Skin of body (tissue), 3 donors: ENCODE measurements at places on chromosomes 5 and 9.

GRCh38 chr5:180830253-180831138, 27.9 kb upstream of the MGAT1 start:
- no peak for DNase-seq

DNA sequence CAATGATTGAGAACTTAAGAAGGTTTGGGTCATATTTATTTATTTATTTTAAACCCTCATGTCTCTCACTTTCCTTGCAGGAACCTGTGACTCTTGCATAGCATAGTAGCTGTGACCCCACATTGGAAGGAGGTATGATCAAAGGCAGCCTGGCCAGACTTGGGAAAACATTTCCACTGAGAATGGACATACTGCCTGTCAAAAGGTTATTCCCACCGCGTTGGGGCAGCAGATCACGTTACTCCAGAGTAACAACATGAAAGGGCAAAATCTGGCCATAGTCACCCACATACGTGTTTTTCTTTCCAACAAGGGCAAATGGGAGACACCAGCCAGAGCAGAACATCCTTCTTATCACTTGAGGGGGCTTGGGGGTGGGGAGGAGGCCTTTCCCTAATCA, 95.7 kb downstream of the ARL15 start:
- no peak for DNase-seq

GRCh38 chr9:7370381-7370780, 429.2 kb downstream of the DMAC1 start:
- DNase-seq: peak; percentile 17

GRCh38 chr5:33241802-33242201, 199.0 kb upstream of the TARS1 start:
- peak; percentile 31 for DNase-seq

DNA sequence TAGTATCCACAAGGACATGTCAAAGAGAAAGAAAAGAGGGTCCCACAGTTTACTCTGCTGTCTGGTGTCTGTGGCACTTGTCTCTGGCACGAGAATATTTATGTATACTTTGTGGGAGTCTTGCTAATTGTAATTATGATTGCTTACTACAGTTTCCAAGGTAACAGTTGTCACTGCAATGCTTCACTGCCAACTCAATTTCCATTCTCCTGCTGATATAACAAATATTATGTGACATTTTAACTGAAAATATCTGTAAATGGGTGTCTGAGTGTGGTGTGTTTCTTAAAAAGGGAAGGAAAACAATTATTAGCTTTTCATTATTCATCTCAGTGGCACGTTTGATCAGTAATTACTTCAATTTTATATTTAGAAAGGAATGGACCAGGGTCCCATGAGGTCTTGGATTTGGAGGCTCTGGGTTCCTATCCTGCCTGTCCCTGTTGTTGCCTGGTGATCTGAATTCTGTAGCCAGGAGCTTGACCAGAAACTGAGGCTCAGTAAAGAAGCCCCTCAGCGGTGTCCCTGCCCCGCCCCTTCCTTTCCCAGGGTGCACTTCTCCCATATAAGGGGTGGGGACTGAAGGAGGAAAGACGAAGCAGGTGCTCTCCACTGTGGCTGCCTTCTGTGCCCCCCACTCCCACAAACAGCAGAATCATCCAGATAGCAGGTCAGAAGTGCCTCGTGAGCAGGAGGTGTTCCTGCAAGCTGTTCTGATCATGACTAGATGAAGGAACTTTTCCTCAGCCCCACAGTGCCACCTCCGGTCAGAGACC, 137.3 kb upstream of the KIF2A start:
- DNase-seq: no peak

DNA sequence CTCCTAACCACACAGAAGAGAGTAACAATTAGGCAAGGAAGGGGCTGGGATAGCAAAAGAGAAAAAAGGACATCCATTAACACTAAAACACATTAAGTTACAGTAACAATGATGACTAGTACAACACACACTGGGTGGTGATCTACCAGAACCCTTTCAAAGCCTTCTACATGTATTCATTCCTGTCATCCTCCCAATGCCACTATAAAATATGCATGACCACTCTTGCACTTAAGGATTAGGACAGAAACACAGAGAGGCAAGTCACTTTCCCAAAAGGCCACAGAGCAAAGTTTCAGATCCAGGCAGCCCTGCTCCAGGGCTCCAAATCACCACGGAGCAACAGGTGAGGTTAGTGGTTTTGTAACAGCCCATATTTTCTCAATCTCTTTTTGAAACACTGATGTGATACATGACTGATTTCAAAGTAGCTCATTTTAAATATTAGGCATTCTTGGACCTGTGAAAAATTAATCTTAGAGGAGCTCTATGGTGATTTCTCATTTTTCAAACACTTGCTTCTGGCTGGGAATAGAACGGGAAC, 86.7 kb downstream of the AUH start:
- DNase-seq: no peak

DNA sequence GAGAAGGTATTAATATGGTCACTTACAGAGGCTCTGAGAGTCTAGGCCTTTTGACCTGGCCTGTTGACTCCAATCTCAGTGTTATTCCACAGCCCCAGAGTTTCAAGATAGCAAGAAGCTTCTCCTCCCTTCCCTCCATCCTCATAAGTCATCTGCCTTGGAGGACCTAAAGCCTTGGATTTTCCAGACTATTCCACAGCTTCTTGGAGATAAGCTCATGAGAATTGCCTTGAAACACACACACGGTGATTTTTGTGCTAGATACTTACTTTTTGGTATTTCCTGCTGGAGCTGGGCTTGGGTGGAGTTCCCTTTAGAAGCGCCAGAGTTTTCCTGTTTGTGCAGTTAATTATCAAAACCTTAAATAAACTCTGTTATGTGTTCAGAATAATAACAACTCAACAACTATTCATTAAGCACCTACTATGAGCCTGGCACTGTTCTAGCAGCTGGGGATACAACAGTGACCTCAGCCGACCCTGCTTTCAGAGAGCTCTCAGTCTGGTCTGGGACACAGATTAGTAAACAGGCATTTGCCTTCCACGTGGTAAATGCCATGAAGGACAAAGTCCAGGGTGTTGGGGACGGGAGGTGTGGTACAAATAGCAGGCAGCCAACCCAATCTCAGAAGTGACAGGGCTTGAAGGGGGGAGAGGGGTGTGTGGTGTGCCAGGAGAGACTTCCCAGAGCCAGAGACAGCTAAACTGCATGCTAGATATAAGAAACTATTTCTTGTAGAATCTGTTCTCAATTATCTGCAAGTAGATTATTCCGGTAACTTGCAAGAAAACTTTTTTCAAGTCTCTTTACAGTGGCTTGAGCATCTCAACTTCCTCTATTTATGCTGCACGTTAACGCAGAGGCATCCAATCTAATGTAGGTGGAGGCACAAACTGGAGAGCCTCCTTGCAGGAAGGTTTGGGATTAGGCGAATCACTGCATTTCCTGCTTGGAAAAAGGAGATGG, 55.9 kb upstream of the KLF9 start:
- DNase-seq: no peak

- DNase-seq: no peak
Observed at GRCh38 chr5:38827525-38827924, 18.3 kb upstream of the OSMR start.

GRCh38 chr9:94591876-94592275, 1.7 kb downstream of the FBP2 start:
- no peak for DNase-seq

DNA sequence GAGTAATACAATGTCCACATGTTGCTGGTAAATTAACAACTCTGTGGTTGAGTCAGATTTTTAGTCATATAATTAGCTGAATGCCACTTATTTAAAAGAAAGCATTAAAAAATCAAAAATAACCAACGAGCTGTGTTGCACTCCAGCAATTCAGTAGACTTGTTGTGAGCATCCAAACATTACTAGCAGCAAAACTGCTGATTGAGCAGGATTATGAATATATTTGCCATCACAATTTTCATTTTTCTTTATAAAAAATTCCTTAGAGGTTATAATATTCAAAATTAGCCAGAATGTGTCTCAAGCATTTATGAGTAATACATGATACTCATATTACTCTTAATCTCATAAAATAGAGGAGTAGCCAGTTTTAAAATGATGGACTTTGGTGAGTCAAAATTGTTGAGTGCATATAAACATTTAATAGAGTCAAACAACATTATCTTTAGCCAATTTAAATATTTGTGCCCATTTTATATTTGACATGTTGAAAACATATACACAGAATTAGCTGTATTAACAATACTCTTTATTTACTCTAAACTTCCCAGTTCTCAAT, 44.0 kb downstream of the ST8SIA4 start:
- DNase-seq: no peak

DNA sequence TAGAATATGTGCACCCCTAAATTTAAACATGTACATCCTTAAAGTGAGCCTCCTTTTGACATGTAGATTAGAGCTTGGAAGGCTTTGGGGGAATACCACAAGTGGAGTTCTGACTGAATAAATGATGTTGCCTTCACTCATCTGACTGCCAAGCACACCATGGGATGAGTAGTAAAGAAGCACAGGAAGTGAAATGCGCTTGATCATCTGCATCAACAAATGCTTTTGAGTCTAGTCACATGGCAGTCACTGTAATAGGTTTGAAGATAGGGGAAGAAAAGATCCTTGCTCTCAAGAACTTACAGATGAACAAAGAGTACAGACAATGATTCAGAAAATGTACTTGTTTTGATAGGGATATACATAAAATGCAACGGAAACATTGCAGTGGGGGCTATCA, 62.0 kb upstream of the STARD4 start:
- no peak for DNase-seq

DNA sequence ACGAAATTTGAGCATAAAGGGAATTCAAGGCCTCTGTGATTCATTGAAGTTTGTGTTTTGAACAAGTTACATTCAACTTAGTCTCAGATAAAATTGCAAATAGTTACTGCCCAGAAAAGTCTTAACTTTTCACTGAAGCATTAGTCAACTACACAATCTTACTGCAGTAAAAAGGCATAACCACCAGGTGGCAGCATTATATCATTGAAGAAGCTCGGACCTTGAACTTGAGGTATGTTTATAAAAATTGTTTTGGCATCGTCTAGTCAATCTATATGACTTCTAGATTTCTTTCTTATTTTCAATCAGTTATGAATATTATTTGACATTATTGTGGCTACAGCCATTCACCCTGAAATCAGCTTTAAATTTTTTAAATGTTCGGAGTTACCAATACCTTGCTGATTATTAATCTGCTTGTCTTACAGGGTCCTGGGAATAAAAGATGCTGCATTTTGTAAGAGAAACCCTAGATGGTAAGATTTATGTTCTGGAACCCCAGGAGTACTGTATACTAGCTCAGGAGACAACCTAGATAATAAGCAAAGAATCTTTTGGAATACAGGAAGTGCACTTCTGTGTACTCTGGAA, 83.9 kb upstream of the GRAMD2B start:
- peak; percentile 58 for DNase-seq

GRCh38 chr9:123821619-123822018, 108.3 kb downstream of the DENND1A start:
- DNase-seq: no peak

GRCh38 chr5:154593071-154593470, 115.0 kb upstream of the HAND1 start:
- DNase-seq: no peak

DNA sequence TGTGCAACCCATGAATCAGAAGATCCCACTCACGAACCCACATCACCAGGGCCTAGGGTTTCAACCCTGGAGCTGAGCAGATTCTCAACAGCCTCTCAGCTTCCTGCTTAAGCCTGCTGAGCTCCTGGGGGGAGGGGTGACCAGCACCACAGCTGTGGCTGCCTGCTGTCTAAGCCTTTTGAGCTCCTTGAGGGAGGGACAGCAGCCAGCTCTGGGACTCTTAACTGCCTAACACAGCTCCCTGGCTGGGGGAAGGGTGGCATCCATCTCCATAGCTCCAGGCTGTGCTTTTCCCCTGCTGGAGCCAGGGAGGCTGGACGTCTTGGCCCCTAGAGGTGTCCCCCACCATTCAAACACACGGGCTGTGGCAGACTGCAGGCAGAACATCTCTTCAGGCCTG, 250.3 kb downstream of the DMAC1 start:
- DNase-seq: peak; percentile 3

GRCh38 chr9:98150721-98151120, 31.7 kb upstream of the TRIM14 start:
- no peak for DNase-seq

DNA sequence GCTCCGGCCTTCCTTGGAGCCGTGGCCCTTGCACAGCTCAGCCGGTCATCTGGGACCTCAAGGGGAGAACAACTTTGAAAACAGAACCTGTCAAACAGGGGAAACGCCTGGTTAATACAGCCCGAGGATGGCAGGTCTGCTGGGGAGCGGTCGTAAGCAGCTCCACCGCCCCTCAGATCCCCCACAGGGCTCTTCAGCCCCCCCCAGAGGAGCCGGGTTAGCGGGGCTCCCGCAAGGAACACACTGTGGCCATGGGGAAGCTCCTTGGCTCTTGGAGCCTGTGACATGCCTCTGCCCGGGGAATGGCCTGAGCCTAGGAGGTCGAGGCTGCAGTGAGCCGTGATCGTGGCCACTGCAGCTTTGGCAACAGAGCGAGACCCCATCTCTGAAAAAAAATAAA, 6.8 kb downstream of the TMEM250 start:
- DNase-seq: no peak

DNA sequence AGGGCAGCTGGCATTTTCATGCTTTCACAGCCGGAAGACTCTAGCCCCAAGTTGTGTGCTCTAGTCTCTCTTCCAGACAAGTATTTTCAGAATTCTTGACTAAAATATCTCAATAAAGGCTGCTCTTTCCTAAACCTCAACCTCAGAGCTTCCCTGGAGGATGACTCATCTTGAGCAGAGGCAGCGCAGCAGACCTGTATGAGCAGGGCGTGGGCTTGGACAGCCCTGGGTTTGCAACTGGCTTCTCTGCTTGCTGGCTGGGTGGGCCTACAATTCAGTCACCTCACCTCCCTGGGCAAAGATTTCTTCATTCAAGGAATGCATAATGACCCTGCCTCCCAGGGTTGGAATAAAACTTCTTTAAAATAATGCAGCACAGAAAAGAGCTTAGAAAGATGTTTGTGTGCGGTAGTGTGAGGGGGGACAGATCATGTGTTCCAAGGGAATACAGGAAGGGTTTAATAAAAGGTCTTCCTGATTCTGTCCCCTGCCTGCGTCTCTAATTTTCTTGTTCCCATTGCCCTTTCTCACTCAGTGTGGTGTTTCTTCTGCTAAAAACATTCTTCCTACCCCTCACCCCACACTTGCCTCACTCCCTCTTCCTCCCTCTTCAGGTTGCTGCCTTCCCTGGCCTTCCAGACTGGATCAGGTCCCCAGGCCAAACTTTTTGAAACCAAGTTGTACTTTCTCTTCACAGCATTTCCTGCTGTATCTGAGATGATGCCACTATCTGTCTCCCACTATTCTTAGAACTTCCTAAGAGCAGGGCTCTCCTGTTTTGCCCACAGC, 39.4 kb upstream of the MAP1B start:
- DNase-seq: no peak

DNA sequence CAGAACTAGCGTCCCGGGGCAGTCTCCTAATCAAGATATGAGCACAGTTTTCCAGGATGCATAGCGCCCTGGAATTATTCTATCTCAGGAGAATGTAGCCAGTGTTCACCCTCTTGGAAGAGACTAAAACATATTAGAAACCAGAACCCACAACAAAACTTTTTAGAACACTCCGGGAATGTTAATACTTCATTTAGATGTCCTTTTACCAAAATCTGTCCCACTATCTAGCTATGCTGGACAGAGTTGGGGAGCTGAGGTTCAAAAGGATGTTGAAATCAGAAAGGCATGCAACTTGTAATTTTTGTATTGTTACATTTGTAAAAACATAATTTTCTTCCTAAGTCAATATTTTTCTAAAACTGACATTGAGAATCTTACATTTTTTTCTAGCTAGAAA, 386.5 kb upstream of the RFX3 start:
- DNase-seq: no peak
